ENCODE measurements at places on chromosomes 4 and X.
A peak's percentile ranks its signal among the peaks of the same experiment; 100 is the strongest.

DNA sequence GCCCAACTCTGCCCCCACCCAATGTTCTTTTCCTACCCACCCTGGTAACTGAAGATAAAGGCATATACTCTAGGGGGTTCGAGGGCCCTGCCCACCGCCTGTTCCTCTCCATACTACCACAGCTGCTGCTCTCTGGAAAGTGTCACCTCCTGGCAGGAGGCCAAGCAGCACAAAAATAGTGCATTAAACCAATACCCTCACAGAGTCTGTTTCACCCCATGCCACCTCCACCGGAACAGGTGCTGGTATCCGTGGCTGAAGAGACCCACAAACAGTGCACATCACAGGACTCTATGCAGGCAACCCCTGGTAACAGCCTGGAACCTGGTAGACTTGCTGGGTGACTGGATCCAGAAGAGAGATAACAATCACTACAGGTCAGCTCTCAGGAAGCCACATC is 85.1 kb upstream of the CTSO start:
- no peak for DNase-seq

GRCh38 chr4:110055158-110055768 is 142.6 kb downstream of the EGF start:
- peak; percentile 18 for DNase-seq

- no peak for DNase-seq
Observed at GRCh38 chr4:7208509-7209451, 16.4 kb downstream of the SORCS2 start.

DNA sequence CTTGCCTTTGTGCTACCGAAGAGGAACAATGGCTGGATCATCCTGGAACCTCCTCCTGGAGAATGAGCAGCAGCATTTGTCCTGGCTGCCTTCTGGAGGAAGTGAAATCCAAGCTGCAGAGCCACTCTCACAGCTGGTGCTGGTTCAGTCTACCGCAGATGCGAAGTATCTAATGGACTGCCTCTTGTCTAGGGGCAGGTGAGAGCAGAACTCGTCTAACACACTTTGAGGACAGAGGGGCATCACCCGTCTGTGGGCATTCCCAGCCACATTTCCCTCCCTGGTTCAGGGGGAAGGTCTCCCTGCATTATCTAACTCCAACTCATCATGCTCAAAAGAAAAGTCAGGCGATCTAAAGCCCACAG is 338.2 kb upstream of the GATB start:
- DNase-seq, result no peak

Data from fibroblast of pulmonary artery (primary cell).